ENCODE measurements at places on chromosomes 16 and 17. TPM values are rescaled to one million over a fixed set of nuclear protein-coding genes. Genes with fewer than 3 reads are reported as not detected.

Gene KIF18B
- not detected for total RNA-seq

Gene TPSD1
- total RNA-seq = not detected

Gene PRSS21
- total RNA-seq = not detected

Gene GAS2L2
- not detected for total RNA-seq

Gene HSPB9
- total RNA-seq = not detected

Gene AOC2
- 2.6 TPM for total RNA-seq

Gene SLFN14
- not detected for total RNA-seq

Gene ARHGAP23
- 0.47 TPM for total RNA-seq

Gene HSD17B2
- not detected for total RNA-seq

Gene CRYBA1
- total RNA-seq = not detected

Gene SEZ6
- total RNA-seq = 0.47 TPM

Gene ADCY7
- 187 TPM for total RNA-seq

Gene LRRC46
- 0.99 TPM for total RNA-seq

Gene WSB1
- total RNA-seq = 137 TPM

Gene TBC1D3D
- 7.4 TPM for total RNA-seq

Gene TERB1
- total RNA-seq = not detected

Gene C16orf96
- total RNA-seq = 0.08 TPM

Gene IGF2BP1
- not detected for total RNA-seq

Gene CACNG4
- total RNA-seq = not detected

Gene C17orf100
- 2.5 TPM for total RNA-seq

Gene CNTROB
- 24.3 TPM for total RNA-seq

Gene KRTAP3-1
- not detected for total RNA-seq

Gene CCL13
- total RNA-seq = not detected
